Colonic mucosa (tissue), 4 donors: ENCODE measurements at places on chromosomes 12 and 14. TPM values are rescaled to one million over a fixed set of nuclear protein-coding genes. Genes with fewer than 3 reads are reported as not detected.

Gene PCED1B
- 2.1 TPM for total RNA-seq

- H3K4me1 ChIP-seq, result no peaks in the 10 kb centered on the region
- no peaks in the 10 kb centered on the region for H3K27me3 ChIP-seq
- H3K36me3 ChIP-seq, result no peaks in the 10 kb centered on the region
- no peak overlapping the region for H3K27ac ChIP-seq
- DNase-seq, result peak; percentile 88
- H3K4me3 ChIP-seq, result no peak overlapping the region
Measured at GRCh38 chr12:50039151-50039835, 14.0 kb upstream of the RACGAP1 start.

Gene SLC25A21
- total RNA-seq, result 0.82 TPM

Gene MYF6
- not detected for total RNA-seq

- no peak overlapping the region for H3K27ac ChIP-seq
- H3K36me3 ChIP-seq, result no peaks in the 10 kb centered on the region
- H3K4me1 ChIP-seq, result no peaks in the 10 kb centered on the region
- no peaks in the 10 kb centered on the region for H3K27me3 ChIP-seq
- H3K4me3 ChIP-seq, result no peak overlapping the region
Measured at GRCh38 chr12:75257510-75257909, 47.9 kb upstream of the KCNC2 start.

DNA sequence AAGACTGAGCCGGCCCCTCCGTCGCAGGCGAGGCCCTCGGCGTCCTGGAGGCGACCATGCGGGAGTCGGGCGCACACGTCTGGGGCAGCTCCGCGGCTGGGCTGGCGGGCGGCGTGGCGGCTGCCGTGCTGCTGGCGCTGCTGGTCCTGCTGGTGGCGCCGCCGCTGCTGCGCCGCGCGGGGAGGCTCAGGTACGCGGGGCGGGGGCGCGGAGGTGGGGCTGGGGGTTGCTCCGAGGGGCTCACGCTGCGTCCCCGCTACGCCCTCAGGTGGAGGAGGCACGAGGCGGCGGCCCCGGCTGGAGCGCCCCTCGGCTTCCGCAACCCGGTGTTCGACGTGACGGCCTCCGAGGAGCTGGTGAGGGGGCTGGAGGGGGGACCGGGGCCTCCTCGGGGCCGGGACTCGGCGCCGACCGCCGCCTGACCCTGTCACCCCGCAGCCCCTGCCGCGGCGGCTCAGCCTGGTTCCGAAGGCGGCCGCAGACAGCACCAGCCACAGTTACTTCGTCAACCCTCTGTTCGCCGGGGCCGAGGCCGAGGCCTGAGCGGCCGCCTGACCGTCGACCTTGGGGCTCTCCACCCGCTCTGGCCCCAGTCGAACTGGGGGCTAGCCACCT, 7.8 kb downstream of the AMN start:
- peak overlapping the region; percentile 60 for H3K4me3 ChIP-seq
- peaks cover 14% of the 10 kb centered on the region for H3K4me1 ChIP-seq
- peaks cover 16% of the 10 kb centered on the region for H3K27me3 ChIP-seq
- DNase-seq, result no peak
- H3K36me3 ChIP-seq, result no peaks in the 10 kb centered on the region
- peak overlapping the region; percentile 95 for H3K27ac ChIP-seq

Gene SLC25A47
- not detected for total RNA-seq

Gene GPR132
- 1.0 TPM for total RNA-seq

Gene SYT10
- total RNA-seq, result 0.32 TPM

- no peaks in the 10 kb centered on the region for H3K27me3 ChIP-seq
- H3K4me1 ChIP-seq, result no peaks in the 10 kb centered on the region
- no peak overlapping the region for H3K27ac ChIP-seq
- H3K36me3 ChIP-seq, result no peaks in the 10 kb centered on the region
Measured at GRCh38 chr12:119544765-119545625, 48.6 kb upstream of the TMEM233 start.

DNA sequence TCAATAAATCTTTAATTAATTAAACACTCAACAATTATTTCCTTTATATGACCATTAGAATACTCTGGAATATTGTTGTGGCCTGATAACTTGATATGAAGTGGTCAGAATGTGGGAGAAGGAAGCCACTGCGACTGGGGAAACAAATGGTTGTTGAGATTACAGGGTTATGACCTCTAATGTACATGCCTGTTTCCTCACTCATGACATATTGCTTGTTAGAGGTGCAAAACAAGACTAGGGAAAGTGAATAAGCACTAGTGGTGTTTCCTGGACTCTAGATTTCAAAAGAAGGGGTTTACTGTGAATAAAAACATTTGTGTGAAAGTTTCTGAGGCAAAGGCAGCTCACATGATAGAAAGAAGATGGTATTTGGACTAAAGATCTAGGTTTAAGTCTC, 53.3 kb downstream of the STAB2 start:
- H3K27ac ChIP-seq, result no peak overlapping the region
- no peaks in the 10 kb centered on the region for H3K4me1 ChIP-seq

Gene PIWIL1
- total RNA-seq, result not detected

Gene RNASE1
- total RNA-seq, result 244 TPM
